Stimulated activated CD4-positive, alpha-beta T cell treated with anti-CD3 and anti-CD28 coated beads, Interleukin-12 subunit alpha, Interleukin-12 subunit beta, amount 100 ng/mL, for 4 hours (primary cell): ENCODE measurements at places on chromosomes 12 and 14.
A peak's percentile ranks its signal among the peaks of the same experiment; 100 is the strongest.

- no peak for DNase-seq
Observed at GRCh38 chr12:9149372-9149771, 33.7 kb upstream of the A2M start.

DNA sequence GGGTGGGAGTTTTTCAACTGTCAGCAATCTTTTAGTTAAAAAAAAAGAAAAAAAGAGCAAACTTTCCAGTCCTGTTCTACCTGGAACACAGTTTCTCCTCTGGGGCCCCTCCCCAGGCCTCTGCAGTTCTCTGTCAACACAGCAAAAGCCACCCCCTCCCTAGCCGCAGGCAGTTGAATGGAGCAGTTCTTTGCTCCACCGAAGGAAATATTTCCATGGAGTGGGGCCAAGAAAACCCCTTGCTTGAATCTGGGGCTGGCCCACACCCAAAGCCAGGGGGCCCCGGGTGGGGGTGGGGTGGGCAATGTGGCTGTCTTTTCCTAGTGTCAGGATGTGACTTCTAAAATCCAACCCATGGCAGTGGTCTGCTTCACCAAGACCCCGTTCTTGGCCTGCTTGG, 5.0 kb upstream of the MEG3 start:
- DNase-seq: no peak

GRCh38 chr14:91225025-91225424, 19.5 kb downstream of the GPR68 start:
- DNase-seq: no peak

DNA sequence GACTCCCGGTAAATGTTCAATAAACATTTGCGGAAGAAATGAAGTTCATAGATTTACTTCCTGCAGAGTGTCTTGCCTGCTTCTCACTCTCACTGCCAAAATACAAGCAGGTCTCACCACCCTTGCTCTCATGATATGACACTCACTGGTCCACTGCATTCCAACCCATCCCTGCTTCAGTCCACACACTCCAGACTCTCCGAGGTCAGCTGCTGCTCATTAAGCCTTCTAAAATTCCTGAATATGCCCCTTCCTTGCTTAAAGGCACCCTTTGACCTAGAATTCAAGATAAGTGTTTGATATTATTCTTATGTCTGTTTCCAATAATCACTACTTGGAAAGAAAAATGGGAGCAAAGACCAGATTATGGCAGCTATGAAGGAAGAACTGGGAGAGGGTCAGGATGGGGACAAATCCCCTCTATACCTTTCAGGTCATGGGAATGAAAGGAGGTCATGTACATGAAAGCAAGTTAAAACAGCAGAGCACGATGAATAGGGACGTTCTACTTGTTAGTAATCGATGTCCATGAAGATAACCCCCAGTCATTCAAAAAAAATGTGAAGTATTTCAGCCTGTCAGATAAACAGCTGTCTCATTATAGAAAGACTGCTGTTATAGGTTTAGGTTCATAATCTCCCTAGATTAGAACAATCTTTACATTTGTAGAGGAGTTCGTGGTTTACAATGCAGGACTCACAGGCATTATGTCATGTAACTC, 10.5 kb upstream of the NID2 start:
- no peak for DNase-seq

GRCh38 chr14:96104469-96105057, 65.4 kb downstream of the C14orf132 start:
- DNase-seq: no peak

DNA sequence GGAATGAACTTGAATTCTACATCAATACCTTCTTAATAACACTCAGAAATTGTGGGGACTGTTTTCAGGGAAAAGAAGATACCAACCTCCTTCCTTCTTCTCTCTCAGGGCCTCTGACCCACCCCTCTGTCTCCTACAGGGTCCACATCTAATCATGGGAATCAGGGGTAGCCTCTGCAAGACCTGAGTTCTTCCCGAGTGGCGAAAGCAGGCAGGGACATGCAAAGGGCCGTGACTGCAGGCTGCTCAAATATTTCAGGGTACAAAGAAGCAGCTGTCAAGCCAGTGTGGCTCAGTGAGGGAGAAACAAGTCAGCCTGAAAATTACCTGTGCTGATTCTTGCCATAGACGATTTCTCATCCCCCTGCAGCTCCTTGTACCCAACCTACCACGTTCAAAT, 123.1 kb upstream of the PARP11 start:
- DNase-seq: no peak

GRCh38 chr12:48985901-48986300, 7.8 kb downstream of the WNT1 start:
- DNase-seq: no peak

GRCh38 chr14:99516156-99516870, 35.1 kb downstream of the CCNK start:
- DNase-seq: no peak

DNA sequence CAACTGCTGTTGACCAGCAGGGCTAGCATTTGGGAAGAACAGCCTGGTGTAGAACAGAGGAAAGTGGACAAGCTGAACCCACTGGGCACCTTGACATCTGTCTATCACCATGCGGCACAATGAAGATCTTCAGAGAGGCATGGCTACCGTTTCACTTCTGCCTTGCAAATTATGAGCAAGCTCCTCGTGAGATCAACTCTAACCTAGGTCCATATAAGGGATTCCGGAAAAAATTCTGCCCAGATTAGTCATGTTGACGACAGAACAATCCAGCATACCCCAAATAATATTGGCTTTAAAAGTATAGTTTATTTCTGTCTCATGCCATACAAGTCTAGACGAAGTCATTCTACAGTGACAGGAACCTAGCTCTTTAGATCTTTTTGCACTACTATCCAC, 91.6 kb upstream of the ATF7IP start:
- no peak for DNase-seq

DNA sequence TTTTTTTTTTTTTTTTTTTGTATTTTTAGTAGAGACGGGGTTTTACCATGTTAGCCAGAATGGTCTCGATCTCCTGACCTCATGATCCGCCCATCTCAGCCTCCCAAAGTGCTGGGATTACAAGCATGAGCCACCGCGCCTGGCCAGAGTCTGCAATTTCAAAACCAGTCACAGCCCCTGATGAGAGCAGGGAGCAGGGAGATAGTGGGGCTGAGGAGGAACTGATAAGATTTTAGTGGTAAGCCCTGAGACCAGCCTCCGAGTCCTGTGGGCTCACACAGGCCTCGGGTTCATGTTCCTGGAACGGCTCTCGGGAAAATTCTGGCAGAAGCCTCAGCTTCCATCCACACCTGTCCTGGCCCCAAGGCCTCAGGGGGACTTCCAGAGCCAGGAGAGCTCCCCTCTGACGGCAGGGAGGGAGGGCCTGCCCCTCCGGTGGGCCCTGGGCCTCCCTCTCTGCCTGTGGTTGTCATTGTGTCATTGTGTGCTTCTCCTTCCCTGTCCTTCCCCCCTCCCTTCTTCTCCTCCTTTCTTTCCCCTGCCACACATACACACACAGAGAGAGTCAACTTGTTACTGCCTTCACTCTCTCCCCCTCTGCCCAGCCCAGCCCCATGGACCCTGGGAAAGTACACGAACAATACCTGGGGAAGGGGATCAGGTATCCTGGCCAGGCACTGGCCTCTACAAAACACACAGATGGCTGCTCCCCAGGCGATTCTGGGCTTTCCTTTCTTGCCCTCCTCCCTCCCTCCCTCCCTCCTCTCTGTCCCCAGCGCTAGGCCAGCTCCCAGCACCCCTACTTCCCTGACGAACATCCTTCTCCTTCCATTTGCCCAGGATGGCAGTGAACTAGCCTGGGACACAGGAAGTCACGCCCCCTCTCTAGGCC, 294.1 kb downstream of the DPF3 start:
- no peak for DNase-seq

DNA sequence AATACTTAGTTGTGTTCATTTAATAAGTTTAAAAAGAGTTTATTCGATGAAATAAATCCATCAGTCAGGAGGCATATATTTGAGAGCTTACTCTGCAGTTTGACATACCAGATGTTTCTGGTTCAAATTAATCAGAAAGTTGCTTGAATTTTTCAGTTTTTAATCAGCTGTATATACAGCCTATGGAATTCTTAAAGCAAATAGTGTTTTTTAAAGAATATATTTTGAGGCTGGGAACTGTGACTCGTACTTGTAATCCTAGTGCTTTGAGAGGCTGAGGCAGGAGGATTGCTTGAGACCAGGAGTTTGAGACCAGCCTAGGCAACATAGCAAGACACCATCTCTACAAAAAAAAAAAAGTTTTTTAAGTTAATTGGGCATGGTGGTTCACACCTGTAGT, 112.1 kb downstream of the MON2 start:
- DNase-seq: no peak

GRCh38 chr14:96658611-96659010, 138.6 kb upstream of the VRK1 start:
- no peak for DNase-seq

DNA sequence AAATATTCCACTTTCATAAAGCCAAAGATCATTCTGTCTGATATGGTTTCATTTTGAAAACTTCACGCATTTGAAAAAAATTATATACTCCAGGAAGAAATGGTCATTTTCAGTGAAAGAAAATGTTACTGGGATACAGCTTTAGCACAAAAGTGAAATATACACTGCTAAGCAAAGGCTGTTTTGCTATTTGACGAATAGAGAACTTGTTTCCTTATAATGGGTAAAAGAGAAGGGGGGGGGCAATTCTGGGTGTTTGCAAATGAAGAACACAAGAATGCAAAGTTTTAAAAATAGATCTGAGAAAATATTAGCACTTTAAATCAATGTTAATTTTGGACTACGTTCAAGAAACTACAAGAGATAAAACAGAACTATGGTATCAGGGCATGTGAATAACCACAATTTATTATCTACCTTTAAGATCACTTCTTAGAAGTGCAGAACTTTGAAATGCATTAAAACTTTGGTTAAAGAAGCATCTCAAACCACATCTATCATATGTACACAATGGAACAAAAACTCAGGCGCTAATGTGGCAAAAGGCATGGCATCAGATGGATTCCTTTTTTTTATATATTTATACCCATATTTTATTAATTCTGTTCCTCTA, 51.1 kb downstream of the EFCAB11 start:
- no peak for DNase-seq

DNA sequence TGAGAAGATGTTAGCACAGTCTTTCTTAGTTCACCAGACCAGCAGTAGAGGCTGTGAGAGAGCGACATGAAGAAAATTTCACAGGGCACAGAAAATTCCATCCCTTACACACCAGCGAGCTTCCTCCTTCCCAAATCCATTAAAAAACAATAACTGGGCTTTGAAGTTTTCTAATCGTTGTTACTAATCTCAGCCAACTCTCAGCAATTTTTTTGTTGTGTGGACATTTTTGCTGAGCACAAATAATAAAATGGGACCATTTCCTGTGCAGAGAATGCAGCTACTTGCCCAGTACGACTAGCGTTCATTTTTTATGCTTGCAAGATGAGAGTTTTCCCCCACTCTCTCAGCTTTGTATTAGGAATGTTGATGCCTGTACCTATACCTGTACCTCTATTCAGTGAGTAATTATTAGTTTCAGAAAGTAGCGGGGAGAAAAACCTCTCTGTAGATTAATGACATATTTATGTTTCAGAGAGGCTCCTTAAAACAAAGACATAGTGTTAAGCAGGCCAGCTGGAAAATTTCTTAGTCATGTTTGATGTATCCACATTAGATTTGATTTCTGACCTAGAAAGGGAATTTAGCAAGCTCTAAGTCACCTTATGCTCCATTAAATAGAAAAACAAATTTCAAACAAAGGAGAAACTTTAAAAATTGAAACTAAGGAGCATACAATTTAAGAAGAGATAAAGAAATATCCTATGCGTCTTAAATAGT, 146.5 kb downstream of the SRGAP1 start:
- no peak for DNase-seq

DNA sequence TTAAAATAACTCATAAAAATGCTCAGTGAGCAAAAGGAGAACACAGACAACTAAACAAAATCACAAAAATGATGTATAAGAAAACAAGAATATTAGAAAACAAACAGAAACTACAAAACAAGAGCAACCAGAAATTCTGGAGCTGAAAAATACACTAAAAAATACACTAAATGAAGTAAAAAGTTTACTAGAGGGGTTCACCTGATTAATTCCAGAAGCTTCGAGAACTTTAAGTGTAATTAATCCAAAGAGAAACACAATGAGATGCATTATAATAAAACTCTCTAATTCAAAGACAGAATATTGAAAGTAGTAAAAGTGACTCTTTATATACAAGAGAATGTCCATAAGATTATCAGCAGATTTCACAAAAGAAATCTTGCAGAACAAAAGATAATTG, 558.4 kb downstream of the CCER1 start:
- no peak for DNase-seq

DNA sequence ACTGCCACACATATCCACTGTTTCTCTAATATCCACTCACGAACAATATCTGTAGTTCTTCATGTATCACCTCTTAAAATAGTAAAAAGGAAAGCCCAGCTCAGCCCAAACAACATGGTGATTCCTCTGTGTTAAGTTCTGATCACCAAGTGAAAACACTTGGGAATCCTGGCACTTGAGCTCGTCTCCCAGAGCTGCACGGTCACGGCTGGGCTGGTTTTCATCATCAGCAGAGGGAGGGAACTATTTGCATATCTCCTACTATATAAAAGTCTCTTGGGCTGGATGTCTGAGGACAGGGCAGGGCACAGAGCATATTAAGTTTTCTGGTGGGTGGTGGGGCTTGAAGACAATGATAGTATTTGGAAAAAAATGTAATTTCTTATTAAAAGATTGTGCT, 870.6 kb downstream of the TMEM121 start:
- no peak for DNase-seq

- no peak for DNase-seq
Observed at GRCh38 chr12:17076028-17076744, 470.2 kb upstream of the LMO3 start.

- DNase-seq: no peak
Observed at GRCh38 chr12:27828196-27828595, 48.2 kb upstream of the MANSC4 start.

- DNase-seq: no peak
Observed at GRCh38 chr14:85519661-85520305, 10.2 kb upstream of the FLRT2 start.

- DNase-seq: no peak
Observed at GRCh38 chr14:54420478-54421142, 20.6 kb downstream of the CNIH1 start.

- DNase-seq: no peak
Observed at GRCh38 chr12:9264546-9264945, 56.4 kb upstream of the PZP start.

- DNase-seq: no peak
Observed at GRCh38 chr14:35051796-35052195, 5.7 kb downstream of the FAM177A1 start.

- no peak for DNase-seq
Observed at GRCh38 chr12:104636496-104636895, 179.7 kb downstream of the CHST11 start.

- peak; percentile 15 for DNase-seq
Observed at GRCh38 chr12:75738486-75738885, 227.1 kb upstream of the KRR1 start.
